ENCODE measurements at places on chromosomes 3 and 15.

GRCh38 chr15:28272587-28272986 is 49.4 kb downstream of the HERC2 start:
- no peak for DNase-seq

- peak; percentile 23 for DNase-seq
These were observed 98.5 kb upstream of the CCDC80 start for GRCh38 chr3:112739252-112739965.

DNA sequence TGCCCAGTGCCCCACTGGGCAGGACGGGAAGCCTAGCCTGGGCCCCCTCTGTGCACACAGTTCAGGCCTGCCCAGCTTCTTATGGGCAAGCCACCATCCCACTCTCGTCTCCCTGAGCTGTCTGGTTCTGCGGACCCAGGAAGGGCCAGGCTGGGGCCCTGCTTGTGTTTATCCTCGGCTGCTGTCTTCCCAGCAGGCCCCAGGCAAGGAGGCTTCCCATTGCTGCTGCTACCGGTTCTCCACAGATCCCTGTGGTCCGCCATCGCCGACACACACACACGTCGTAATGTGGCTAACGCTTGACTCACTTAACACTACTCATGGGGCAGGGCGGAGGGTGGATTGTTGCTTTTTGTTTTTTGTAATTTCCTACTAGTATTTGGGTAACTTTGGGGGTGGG is 52.4 kb upstream of the SLC6A1 start:
- no peak for DNase-seq

DNA sequence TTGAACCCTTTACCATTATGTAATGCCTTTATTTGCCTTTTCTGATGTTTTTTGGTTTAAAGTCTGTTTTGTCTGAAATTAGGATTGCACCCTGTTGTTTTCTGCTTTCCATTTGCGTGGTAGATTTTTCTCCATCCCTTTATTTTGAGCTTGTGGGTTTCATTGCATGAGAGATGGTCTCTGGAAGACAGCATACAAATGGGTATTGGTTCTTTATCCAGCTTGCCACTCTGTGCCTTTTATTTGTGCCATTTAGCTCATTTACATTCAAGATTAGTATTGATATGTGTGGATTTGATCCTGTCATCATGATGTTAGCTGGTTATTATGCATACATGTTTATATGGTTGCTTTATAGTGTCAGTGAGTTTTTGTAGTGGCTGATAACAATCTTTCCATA is 318.7 kb upstream of the PPP2R3A start:
- DNase-seq: no peak

GRCh38 chr3:114716126-114716525 is 422.3 kb downstream of the TIGIT start:
- DNase-seq: no peak

DNA sequence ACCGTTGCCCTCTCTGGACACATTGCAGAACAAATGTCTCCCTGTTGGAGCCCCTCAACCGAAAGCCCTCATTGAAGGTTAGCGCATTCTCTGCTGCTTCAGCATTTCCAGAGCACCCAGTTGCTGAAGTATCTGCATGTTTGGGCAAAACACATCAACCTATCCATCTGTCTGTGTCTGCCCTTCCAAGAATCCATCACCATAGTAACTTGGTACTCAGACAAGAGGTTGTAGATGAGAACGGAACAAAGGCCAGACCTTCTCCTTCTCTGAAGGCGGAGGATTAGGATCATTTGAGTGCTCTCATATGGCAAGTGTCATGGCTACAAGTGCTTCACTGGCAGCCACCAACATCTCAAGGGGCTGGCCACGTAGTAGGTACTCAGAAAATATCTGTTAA is 23.1 kb upstream of the RHO start:
- DNase-seq: no peak

- no peak for DNase-seq
These were observed 11.1 kb upstream of the GREM1 start for GRCh38 chr15:32706704-32707103.

- no peak for DNase-seq
These were observed 48.6 kb upstream of the SSR3 start for GRCh38 chr3:156603379-156604017.

- DNase-seq: no peak
These were observed 20.2 kb upstream of the PLXNA1 start for GRCh38 chr3:126962756-126963155.

GRCh38 chr3:139289860-139290524 is 53.8 kb upstream of the MRPS22 start:
- DNase-seq: no peak

- peak; percentile 61 for DNase-seq
These were observed 28.9 kb upstream of the ZNF385D start for GRCh38 chr3:21779909-21780308.

- DNase-seq: peak; percentile 75
These were observed 685.3 kb downstream of the GRM7 start for GRCh38 chr3:7546253-7546652.

DNA sequence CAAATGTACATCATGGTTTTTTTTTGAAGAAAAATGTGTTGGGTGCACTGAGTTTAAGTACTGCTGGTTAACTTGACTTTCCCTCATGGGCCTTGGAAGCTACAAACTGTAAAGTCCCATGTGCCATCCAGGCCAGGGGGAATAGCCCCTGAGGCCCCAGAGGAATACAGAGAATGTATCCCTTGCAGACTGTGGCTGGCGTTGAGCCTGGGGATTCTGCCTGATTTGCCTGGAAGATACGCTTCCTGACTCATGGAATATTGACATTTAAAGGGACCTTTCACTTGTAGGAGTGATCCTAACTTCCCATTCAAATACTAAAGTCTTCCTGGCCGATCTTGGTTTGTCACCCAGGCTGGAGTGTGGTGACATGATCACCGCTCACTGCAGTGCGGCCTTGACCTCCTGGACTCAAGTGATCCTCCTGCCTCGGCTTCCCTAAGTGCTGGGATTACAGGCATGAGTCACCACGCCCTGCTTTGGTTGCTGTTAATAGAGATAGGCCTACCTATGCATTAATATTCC is 42.0 kb downstream of the ADAMTSL3 start:
- no peak for DNase-seq

DNA sequence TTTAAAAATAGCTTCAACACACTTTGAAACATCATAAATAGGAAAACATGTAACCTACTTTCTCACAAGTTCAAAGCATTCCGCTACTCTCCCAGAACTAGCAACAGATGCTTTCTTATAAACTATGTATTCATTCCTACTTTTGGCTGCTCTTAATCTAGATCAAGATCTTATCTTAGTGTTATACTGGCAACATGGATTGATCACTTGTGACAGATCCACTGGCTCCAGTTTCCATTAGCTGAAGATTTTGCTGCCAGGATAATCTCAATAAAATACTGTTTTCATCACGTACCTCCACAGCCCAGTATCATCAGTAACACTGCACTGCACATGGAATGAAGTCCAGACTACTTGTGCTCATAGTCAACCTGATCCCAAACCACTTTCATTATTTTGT is 491.7 kb upstream of the AGTR1 start:
- no peak for DNase-seq

GRCh38 chr15:66746231-66746605 is 44.2 kb downstream of the SMAD6 start:
- DNase-seq: no peak

DNA sequence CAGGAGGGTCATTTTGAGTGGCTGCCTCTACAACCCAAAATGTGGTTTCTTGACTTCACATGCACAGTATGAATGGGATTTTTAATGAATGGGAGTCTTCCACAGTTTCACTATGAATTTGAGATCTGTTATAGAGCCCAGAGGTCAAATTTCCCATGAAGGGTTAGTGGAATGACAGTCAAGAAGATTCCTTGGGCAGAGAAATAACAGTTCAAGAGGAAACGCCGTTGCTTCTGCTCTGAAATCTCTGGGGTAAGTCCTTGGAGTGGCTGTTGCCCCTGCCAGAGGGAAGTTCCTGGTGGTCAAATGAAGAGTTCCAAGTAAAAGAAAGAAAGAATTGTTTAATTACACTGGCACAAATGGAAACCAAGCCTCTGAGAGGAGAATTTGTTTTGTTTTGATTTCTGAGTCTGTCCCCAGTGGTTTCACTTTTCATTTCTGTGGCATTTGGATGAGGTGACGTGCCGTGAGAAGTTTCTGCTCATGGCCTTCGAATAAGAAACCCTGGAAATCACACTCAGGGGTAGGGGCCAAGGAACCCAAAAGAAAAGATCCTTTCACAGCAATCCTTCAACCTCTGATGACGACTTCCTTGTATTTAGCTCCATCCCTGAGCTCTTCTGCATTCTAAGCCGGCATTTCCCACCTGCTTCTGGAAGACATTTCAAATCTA is 77.5 kb upstream of the IL12A start:
- DNase-seq: no peak

- DNase-seq: no peak
These were observed 145.2 kb downstream of the STAG1 start for GRCh38 chr3:136606990-136607389.

- no peak for DNase-seq
These were observed 540.9 kb downstream of the MAGI1 start for GRCh38 chr3:65497846-65498245.

GRCh38 chr15:40763801-40764628 is at the start of gene GCHFR:
GCHFR (plus strand) TSS chr15:40764068; CDS start chr15:40764181, 113 bp downstream.
- DNase-seq: peak; percentile 59

DNA sequence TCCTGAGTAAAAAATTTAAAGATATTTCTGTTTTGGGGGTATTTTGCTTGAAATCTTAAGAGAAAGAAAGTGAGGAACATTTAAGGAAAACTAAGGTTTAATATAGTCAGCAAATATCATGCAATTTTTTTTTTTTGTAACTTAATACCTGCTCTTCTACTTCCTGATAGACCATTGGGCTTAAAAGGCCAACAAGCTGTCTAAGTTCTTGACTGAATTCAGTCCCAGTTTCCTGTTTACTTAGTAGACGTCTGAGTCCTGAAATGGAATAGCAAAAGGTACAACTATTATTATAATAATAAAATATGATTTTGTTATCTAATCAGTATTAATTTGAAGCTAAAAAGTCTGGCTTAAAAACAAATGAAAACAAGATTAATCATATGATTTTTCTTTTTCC is 37.9 kb downstream of the IQCB1 start:
- DNase-seq: no peak

DNA sequence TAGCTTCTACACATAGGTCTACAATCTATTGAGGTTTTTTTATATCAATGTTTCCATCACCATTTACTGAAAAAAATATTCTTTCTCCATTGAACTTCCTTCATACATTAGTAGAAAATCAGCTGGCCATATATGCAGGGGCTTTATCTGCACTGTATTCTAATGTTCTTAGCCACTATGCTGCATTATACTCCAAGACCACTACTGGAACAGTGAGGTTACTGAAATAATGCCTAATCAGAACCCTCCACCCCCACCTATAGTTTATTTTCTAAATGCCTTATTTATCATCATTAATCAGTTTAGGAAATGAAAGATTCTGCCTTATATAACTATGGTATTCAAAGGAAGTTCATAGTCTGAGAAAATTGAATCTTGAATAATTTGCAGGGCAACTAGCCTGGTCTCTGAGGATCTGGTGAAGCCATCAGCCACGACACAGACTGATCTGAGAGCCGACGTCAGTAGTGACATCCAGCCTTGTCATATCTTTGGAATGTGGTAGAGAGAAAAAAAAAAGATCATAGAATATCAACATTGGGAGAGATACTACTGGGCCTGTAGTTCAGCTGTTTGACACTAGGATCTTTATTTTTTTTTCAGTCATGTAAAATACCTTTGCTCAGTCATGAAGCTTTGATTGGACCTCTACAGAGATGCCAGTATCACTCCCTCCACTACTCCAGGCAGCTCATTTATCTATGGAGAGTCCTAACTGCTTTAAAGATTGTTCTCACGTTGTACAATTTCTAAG is 66.6 kb downstream of the P3H2 start:
- DNase-seq: peak; percentile 75

DNA sequence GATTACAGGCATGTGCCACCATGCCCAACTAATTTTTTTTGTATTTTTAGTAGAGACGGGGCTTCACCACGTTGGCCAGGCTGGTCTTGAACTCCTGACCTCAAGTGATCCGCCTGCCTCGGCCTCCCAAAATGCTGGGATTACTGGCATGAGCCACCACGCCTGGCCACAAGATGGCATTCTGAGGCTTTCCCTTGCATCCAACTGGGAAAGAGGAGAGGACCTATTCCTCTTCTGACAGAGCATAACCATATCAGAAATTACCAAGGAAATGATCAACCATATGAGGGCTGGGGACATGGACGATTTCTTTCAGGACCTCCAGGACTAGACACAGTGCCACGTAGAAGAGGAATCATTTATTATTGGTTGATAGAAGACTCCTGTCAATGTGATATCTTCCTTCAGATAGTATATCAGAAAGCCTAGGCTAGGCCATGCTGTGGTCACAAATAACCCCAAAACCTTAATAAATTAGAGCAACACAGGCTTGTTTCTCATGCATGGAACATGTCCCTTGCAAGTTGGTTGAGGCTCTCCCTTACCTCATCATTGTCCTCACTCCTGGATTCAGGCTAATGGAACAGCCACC is 372.3 kb upstream of the IL12A start:
- DNase-seq: peak; percentile 66

- DNase-seq: no peak
These were observed 66.9 kb downstream of the DCLK3 start for GRCh38 chr3:36697229-36698001.

DNA sequence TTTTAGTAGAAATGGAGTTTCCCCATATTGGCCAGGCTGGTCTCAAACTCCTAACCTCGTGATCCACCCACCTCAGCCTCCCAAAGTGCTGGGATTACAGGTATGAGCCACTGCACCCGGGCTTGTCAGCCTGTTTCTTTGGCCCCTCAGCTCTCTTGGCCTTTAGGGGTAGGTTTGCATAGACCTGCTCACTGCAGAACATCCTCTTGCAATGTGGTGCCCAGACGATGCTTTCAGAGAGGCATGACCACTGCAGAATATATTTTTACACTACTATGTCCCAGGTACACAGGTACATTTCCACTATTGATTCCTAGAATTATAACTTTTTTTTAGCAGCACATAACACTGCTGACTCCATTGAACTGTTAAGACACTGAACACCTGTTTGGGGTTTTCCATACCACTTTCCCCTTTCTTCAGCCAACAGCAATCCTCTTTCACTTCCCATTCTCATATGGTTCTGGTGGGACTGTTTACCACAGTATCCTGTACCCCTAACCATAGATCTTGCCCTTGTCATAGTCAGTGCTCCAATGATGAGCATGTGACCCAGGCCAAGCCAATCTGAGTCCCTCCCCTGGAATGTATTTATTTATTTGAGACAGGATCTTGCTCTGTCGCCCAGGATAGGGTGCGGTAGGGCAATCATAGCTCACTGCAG is 21.1 kb downstream of the CCDC32 start:
- no peak for DNase-seq

DNA sequence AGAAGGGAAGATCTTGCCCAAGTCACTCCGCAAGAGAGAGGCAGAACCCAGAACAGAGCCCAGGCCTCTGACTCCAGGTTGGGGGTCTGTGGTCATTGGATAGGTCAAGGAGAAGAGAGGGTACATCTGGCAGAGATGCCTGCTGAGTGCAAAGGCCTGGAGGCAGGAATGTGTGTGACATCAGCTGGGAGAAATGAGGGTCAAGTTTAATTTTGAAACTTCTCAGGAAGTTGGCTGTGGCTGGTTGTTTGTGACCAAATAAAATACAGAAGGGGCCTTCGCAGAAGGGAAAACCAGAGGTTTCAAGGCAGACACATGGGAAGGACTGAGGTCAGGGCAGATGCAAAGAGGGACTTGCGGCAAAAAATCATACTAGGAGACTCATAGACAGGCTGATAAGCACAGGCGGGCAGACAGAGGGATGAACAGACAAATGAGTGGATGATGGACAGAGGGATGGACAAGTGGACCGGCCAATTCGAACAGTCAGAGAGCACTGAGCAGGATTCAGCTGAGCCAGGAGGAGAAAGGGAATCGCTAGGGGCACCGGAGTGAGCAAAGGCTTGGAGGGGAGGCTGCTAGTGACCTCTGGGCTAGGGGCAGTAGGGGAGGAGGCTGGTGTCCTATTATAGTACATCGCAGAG is 28.8 kb upstream of the CACNA2D2 start:
- DNase-seq: no peak
